ENCODE measurements at places on chromosomes 16 and 17. TPM values are rescaled to one million over a fixed set of nuclear protein-coding genes. Genes with fewer than 3 reads are reported as not detected.

GRCh38 chr16:63005356-63005755, 969.1 kb upstream of the CDH8 start:
- DNase-seq = no peak

- no peak for DNase-seq
These were observed 36.8 kb downstream of the HS3ST3B1 start for GRCh38 chr17:14337596-14338079.

The CTRB2 gene
- total RNA-seq = not detected

The CPNE7 gene
- total RNA-seq = 0.65 TPM
